ENCODE measurements at places on chromosomes 2 and 18. TPM values are rescaled to one million over a fixed set of nuclear protein-coding genes. Genes with fewer than 3 reads are reported as not detected.
A peak's percentile ranks its signal among the peaks of the same experiment; 100 is the strongest.

Gene RNF181
- 285 TPM for total RNA-seq

Gene MLPH
- 12.9 TPM for total RNA-seq

Gene SERPINB7
- 8.9 TPM for total RNA-seq

DNA sequence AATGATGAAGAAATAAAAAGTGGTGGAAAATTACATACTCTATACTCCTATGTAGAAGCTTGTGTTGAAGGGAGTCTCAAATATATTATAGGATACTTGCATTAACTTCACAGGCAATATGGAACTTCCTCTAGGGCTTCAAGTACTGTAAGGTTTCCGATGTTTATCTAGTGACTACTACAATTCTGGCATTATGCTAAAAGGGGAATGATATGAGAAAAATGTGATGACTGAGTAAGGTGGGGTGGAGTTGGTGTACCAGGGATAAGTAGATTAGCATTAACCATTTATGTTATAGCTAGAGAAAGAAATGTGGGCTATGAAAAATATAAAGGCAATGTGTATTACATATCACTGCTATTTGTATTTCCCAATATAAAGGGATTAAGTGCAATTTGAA lies 229.5 kb downstream of the DCC start:
- peak; percentile 7 for DNase-seq

GRCh38 chr18:13730481-13730880 lies 4.0 kb downstream of the RNMT start:
- DNase-seq: no peak

DNA sequence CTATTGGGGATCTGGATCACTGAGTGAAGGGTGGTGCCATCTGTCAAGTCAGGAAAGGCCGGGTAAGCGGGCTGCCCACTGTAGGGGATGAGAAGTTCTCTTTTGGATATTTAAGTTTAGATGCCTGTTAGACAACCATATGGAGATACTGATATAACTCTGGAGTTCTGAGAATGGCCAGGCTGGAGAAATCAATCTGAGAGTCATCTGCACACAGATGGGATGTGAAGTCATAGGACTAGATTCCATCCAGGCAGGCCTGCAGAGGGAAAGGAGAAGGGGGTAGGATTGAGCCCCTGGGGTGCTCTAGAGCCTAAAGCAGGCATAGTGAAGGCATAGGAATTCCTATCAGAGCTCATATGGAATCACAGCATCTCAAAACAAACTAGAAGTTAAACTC lies 30.1 kb downstream of the SPRED2 start:
- no peak for DNase-seq

GRCh38 chr2:98749066-98749450 lies 18.1 kb upstream of the MGAT4A start:
- no peak for DNase-seq

DNA sequence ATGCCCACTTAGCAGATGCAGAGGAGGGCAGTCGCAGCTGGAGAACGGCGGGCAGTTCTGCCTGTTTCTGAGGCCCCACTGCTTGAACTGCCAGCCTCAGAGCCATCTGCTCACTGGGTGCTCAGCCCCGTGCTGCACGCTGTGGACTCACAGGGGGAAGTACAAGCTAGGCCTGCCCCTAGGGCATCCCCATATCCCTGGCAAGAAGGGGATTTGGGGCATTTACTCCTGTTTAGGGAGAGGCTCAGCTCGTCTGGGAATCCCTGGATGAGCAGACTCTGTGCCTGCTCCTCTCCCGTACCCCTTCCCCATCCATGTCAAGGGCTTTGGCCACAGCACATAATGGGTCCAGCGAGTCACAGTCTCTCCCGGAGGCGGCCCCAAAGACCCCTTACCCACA lies 169.8 kb upstream of the PKDCC start:
- no peak for DNase-seq

DNA sequence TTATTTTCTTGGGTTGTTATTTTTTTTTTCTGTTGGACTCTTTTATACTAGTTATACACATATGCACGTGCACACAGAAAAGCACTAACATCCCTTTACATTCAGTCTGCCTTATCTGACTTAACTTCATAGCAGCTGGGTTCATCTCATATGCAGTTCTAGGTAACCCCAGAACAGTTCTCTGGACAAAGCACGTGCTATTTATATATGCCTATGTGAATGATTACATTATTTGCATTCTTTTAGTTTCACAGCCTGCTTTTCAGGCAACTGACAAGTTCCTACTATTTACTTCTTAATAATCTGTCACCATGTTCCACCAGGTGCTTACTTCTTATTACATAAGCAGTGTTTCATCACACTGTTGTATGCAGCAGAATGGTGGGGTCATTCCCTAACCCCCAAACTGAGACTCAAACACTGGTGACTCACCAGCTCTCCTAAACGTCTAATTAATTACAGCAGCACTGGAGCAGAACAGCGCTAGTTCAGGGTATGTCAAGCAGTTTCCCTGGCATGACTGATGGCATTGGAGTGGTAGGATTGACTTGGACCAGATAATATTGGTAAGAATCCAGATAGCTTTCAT lies 372.8 kb downstream of the CLIP4 start:
- no peak for DNase-seq

DNA sequence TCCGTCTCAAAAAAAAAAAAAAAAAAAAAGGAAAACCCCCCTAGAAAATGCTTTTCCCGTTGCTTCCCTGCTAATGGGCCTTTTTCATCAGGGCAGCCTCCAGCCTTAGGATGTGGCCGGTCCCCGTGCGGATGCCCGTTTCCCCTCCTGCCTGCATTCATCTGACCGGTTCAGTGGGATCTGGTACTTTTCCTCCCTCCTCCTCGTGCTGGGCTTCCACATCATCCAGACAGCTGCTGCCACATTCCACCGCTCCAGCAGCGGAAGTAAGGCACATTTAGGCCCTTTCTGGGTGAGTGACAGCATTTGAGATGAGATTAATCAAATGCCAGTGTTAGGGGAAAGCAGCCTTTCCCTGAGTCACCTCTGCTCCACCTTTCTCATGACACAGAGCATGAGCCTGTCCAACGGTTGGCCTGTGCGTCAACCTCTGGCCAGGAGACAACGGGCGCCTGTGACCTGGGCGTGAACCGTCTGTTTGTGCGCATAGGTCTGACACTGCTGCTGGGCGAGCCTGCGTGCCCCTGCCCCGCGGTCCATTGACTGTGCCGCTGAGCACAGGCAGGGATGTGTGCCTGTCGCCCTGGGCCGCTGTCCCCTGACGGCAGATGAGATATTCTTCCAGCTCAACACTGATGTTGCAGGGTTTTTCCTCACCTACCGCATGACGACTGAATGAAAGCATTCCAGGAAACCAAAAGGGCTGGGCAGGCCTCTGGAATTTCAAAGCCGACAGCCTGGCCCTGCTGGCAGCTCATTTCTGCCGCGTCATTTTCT lies 174.0 kb downstream of the TGIF1 start:
- DNase-seq: peak; percentile 100

GRCh38 chr2:42858140-42859005 lies 66.0 kb upstream of the HAAO start:
- no peak for DNase-seq

- no peak for DNase-seq
Measured at GRCh38 chr2:8882094-8882493, 44.7 kb upstream of the KIDINS220 start.

DNA sequence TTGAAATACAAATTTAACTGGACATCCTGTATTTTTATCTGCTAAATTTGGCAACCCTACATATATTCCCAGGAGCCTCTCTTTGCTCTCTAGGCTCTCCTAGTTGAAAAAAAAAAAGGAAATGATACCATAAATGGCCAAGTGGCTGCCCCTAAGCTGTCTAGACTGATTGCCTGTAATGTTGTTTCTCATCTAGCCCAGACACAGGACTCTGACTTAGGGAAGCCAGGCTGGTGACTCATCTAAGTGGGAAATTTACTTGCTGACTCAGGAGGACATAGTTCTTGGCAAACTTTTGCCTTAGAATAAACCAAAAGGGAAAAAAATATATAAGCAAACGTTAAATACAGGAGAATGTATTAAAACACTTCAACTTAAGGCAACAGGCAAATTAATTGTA lies 14.6 kb upstream of the ITGAV start:
- DNase-seq: peak; percentile 99

- no peak for DNase-seq
Measured at GRCh38 chr2:101754618-101755017, 57.1 kb downstream of the MAP4K4 start.

- peak; percentile 53 for DNase-seq
Measured at GRCh38 chr2:142321706-142322280, 191.0 kb upstream of the LRP1B start.

GRCh38 chr2:56210291-56210690 lies 26.5 kb downstream of the CCDC85A start:
- DNase-seq: no peak

DNA sequence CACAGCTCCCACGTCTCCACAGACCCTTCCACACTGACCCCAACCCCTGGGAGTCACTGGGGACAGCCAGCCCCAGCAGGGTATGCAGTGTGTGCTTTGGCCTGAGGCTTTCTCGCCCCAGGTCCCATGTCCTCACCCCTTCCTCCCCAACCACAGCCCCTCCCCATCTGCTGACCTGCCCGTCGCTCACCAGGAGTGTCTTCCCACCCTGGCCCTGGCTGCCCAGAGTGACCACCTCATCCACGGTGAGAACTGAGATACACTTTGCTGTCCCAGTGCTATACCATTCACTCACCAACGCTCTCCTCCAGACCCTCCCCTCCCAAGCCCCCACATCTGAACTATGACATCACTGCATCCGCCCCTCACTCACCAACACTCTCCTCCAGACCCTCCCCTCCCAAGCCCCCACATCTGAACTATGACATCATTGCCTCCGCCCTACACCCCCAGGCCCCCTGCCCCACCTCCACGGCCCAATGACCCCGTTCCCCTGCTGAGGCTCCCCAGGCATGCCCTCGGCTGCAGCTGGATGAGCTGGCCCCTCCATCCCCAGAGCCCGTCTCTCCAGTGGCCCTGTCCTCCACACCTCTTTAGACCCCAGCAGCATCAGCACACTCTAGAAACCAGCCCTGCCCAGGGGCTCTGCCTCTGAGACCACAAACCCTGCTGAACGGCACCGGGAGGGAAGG lies 55.2 kb downstream of the ANKMY1 start:
- DNase-seq: no peak

Measured in A172 (cell line).